Stimulated activated CD4-positive, alpha-beta T cell treated with anti-CD3 and anti-CD28 coated beads, Interleukin-15, amount 100 ng/mL, for 1 hour (primary cell): ENCODE measurements at places on chromosomes 1 and 21.
A peak's percentile ranks its signal among the peaks of the same experiment; 100 is the strongest.

DNA sequence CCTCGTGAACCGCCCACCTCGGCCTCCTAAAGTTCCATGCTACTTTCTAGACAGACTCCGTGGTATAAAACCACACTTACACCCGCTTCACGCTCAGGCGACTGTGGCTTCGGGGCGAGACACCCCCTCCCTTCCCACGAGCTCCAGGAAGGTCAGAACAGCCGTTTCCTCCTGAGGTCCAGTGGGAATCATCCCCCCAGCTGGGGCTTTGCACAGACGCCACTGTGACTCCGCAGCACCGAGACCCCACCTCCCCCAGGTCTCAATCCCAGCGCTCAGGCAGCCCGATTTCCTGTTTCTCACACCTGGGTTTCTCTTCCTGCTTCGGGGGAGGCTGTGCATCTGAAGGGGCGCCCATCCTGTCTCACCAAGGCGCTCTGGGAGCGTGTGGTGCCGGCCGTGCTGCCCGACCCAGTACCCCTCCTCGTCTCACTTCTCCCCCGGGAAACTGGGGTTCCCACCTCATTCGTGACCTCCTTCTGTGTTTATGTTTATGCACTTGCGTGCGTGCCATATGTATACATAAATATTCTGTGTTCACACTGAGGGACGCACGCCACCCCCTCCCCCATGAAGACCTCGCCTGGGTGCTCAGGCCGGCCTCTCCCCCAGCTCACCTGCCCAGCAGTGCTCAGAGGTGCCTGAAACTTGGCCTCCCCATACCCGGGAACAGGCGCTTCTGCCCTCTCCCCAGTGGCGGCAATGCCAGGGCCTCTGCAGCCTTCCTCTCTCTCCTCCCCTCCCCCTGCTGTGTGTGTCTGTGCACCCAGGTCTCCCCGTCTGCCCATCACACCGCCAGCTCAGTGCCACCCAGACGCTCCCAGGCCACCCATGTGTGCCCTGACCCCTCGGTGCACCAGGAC lies 14.6 kb downstream of the SLC35E2B start:
- DNase-seq = no peak

DNA sequence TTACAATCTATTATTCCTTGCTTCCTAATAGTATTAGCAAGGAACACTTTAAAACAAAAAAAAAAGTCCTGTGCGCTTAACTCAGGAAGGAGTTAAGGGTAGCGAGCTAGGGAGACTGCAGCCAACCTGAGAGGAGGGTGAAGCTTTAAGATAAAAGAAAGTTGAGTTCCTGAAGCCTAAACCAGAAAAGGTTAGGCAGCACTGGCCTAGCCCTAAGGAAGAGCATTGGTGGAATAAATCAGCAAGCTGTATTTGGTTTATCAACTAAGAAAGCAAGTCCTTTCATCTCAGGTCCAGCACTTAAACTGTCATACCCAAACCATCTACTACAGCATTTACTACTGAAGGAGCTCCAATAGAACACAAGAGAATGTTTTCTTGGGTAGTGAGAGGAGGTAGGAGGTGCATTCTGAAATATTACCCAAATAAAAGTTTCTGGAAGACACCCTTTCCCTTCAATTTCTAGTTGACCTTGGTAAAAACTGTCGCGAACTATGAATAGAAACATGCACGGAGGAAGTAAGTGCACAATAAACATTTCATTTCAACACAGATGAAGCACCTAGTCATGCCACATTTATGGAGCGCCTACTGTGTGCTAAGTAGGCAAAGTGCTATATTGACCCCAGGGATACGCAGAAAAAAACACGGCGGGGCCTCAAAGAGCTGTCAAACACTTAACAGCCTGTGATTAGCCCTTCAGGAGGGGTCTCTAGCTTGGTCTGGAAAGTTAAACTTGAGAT lies 1.3 kb downstream of the GLRX2 start:
- DNase-seq = no peak

- no peak for DNase-seq
These were observed 49.0 kb downstream of the OBSCN start for GRCh38 chr1:228256626-228257375.

DNA sequence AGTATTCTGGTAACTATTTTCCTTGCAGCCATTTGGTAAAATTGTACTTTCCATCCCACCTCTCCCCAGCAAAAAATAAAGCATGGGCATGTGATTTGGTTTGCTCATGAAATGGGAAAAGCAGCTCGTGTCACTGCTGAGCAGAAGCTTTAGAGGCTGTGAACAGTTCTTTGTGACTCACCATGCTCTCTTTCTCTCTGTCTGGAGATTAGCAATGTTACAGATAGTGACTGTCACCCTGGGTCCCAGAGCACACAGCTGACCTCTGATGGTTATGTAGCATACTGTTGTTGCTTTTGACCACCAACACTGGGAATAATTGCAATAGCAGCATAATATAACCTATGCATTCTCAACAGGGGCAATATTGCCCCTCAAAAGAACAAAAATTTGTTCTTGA lies 70.6 kb downstream of the RGS2 start:
- DNase-seq = no peak

- DNase-seq = no peak
These were observed 5.8 kb downstream of the RNU5D-1 start for GRCh38 chr1:44724955-44725698.

- no peak for DNase-seq
These were observed 127.3 kb downstream of the SIK1 start for GRCh38 chr21:43299441-43300277.

DNA sequence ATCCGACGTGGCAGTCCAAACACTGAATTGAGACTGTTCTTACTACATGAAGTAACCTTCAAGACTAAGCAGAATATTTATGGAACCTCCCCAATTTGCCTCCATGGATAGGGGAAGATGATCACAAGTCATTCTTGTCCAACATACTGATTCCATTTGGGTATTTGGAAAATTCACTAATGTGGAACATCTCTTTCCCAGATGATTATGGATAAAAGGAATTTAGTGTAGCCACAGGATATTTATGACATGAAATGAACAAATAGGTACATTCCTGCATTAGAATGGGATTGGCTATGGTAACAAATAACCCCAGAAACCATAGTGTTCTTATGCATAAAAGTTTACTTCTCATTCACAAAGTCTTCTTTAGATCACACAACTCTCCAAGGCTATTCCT lies 40.2 kb upstream of the SGIP1 start:
- DNase-seq = no peak

DNA sequence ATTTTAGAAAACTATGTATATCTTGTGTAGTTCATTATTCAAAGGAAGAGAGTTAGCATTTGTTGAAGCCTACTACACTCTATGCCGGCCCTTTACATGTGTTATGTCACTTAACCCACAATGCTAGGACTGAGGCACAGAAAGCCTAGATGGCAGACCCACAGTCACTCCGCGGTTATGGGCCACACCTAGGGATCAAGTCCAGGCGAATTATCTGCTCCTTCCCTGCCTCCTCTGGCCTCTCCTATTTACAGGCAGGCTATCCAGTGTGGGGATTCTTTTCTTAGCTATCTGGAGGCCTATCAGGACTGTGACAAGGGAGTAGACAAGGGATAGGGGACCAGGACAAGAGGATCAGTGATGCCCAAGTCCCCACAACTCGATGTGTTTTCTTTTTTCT lies 33.0 kb downstream of the IER5 start:
- DNase-seq = no peak

DNA sequence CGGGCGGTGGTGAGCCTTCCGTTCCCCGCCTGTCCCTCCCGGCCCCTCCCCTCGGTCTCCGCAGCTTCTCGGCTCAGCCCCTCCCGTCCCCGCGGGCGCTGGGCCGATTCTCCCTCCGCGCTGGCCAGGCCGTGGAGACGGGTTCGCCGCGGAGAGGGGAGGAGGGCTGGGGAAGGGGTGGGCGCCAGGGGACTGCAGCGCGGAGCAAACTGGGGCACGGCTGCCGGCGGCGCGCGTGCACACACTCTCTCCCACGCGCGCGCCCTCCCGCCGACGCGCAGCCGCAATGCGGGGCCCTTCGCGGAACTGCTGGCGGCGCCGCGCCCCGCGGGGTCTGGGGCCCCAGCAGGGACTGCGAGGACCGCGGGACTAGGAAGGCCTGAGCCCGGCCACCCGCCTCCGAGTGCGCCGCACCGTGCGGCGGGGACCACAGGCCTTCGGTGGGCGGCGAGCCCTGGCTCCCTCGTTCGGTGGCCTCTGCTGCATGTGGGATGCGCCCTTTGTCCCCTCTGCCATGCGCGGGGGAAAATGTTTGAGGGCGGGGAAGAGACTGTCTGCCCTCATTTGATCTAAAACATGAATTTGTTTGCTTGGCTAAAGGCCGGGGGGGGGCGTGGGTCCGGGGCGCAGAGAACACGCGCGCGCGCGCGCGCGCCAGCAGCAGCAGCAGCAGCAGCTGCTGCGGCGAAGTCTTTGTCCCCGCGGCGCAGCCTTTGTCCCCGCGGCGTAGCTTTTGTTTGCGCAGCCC lies 90.7 kb upstream of the VAMP3 start:
- DNase-seq = peak; percentile 47

DNA sequence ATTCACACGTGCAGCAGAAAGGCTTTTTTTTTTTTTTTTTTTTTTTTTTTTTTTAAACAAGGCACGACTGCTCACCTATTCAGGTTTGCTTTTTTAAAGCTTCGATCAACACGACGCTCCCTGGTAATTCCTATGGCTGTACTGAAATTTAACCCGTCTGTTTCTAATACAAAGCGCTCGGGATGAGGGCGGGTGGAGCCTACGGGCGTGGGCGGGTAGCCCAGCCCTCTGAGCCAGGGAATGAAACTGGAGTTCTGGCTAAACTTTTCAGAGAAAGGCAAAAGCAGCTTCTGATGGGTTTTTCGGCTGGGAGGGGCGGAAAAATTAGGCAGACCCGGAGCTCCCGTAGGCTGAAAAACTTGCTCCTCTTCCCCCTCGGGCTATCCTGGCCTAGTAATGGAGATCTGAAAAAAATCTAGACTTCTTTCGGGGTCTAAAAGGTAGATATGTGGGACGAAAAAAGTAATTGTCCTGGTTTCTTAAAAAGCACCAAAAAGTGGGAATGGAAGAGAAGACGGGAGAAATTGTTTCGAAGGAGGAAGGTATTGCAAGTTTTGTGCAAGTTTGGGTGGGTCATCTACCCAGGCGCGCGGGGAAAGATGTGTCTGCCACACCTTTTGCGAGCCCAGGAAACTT lies 7.4 kb downstream of the NR5A2 start:
- DNase-seq = no peak

DNA sequence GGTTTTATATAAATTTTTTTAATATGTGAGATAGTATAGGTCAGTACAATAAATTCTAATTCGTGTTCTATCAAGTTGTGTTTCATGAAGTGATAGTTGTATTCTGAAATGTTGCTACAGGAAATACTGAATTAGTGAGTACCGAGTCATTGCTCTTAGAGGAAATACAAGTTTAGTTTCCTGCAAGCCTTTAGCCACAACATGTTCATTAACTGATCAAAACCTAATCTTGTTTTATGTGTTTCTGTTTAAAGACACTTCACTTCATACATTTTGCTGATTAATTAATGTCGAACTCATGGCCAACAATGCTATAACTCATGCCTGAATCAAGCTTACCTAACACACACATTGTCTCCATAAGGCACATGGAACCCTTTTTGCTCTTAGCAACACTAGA lies 43.6 kb downstream of the LRRC7 start:
- no peak for DNase-seq

GRCh38 chr21:42379426-42380215 lies 13.3 kb upstream of the TFF1 start:
- no peak for DNase-seq

DNA sequence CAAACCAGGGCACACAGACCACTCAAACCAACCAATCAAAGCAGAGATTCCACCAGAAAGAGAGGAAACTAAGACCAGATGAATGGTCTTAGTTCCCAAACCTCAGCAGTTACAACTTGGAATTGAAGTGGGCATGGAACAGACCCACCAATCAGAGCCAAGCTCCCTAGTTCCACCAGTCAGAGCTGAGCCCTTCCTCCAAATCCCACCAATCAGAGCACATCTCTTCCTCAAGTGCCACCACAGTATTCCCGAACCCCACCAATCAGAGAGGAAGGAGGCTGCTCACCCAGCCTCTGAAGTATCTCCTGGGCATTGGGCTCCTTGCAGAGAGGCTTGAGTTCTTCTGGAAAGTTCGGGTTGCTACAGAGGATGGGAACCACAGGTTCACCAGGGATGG lies 1.4 kb downstream of the GUCA2A start:
- no peak for DNase-seq

DNA sequence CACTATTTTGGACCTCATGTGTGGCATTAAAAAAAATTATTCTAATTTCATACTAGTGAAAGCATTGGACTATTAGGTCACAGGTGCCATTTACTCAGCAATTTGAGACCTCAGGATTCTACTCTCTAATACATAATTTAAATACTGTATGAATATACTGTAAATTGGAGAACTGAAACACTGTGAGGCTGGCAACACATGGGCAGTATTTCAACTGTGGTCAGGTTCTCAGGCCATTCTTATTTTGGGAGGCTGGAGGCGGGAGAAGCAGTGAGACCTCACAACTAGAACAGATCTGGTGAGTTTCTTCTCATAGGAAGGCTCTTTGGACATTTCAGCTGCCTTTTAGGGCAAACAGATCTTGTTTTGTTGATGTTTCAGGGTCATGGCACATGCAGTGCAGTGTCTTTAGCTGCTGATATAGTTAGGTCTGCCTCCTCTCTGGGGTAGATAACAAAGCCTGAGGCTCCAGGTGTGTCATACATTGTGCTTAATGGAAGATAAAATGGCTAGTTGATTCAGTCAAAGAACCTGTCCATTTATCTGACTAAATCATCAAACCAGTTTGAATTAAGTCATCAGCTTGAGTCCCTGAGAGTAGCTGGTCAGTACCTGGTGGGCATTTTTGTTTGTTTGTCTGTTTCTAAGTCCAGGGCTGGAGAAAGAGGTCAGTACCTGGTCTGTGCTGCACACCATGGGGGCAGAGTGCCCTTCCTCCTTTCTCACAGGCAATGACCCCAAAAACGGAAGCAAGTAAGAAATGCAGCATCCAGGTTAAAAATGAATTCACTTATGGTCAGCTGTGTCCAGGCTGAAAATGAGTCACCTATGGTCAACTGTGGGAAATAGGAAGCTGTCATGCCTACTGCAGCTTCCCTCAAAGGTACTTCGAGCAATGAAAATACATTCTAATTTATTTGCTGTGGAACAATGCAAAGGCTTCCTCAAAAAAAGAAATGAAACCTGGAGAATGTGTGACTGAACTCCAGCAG lies 216.2 kb downstream of the SDCCAG8 start:
- no peak for DNase-seq

DNA sequence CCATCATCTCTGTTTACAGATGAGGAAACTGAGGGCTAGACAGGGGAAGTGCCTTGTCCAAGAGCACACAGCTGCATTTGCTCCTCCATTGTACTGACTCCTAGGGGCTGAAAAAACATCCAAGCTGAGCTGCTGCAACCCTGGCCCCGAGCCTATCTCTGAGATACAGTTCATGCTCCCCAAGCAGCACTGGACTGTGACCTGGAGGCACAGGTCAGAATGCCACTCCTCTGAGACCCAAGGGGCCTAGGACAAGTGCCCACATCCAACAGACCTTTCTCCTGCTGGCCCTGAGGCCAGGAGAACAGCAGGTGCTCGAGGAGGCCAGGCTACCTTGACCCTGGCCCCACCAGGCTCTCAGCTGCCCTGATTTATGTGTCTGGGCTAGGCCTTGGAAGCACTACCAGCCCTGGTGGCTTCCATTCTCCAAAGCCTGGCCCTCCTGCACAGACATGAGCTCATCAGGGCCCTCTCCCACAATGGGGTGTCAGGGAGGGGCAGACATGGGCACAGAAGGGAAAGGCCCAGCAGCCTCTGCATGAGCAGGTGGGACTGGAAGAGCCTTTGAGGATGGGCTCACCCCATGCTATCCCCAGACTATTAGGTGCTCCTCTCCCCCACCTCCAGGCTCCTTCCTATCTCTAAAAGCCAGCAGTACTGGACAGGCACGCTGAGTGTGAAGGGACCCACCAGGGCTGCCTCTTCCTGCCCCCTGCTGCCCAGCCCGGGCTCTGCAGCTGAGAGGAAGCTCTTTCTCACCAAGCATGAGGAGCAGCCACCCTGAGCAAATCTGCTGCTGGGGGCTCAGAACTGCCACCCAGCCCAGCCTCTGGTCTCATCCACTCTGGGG lies 18.8 kb downstream of the ADGRB2 start:
- peak; percentile 27 for DNase-seq
